ENCODE measurements at places on chromosomes 12 and 14.

GRCh38 chr12:104656921-104657320, 200.2 kb downstream of the CHST11 start:
- no peak overlapping the region for H3K27ac ChIP-seq
- H3K36me3 ChIP-seq, result peaks cover 11% of the 10 kb centered on the region
- no peak for DNase-seq
- H3K4me1 ChIP-seq, result peaks cover 19% of the 10 kb centered on the region
- no peak overlapping the region for H3K4me3 ChIP-seq

DNA sequence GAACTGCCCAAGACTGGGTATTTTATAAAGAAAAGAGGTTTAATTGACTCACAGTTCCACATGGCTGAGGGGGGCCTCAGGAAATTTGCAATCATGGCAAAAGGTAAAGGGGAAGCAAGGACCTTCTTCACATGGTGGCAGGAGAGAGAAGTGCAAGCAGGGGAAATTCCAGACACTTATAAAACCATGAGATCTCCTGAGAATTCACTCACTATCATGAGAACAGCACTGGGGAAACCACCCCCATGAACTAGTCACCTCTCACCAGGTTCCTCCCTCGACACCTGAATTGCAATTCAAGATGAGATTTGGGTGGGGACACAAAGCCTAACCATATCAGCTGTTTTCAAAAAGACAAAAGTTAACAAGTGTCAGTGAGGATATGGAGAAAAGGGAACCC, 112.6 kb downstream of the FOXA1 start:
- H3K27me3 ChIP-seq, result no peaks in the 10 kb centered on the region
- H3K27ac ChIP-seq, result no peak overlapping the region
- H3K36me3 ChIP-seq, result no peaks in the 10 kb centered on the region
- DNase-seq, result no peak
- H3K4me1 ChIP-seq, result no peaks in the 10 kb centered on the region

GRCh38 chr12:130117233-130117632, 45.0 kb upstream of the FZD10 start:
- H3K36me3 ChIP-seq, result no peaks in the 10 kb centered on the region
- H3K4me3 ChIP-seq, result no peak overlapping the region
- H3K27me3 ChIP-seq, result no peaks in the 10 kb centered on the region

DNA sequence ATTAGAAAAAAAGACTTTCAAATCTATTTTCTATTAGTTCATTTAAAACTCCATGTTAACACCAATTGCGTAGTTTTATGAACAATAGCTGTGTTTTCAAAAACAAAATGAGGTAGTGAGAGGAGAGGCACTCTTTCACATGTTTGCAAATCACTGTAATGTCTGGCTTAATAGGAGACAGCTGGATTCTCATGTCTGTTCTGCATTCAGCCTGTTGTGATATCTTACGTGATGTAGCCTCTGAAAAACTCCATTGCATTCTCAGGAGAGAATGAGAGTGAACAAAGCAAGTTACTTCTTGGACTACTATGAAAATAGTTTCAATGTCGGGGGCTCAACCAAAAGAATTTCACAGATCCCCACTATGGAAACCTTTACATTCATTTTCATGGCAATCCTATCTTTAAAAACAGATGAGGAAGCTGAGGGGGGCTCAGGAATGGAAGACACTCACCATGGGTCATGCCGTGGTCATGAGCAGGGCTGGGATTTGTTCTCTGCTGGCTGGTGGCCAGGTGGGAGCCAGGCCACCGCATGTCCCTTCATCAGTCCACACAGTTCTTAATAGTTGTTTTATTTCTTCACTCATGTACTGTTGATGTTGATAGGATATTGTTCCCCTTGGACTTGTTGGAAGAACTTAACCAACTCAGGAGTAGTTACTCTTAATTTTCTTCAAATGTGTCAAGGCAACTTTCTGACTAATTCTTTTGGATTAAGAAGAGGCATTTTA, 346.2 kb upstream of the FAR2 start:
- no peaks in the 10 kb centered on the region for H3K36me3 ChIP-seq
- H3K4me3 ChIP-seq, result no peak overlapping the region
- H3K4me1 ChIP-seq, result no peaks in the 10 kb centered on the region
- H3K27me3 ChIP-seq, result no peaks in the 10 kb centered on the region
- no peak overlapping the region for H3K27ac ChIP-seq

DNA sequence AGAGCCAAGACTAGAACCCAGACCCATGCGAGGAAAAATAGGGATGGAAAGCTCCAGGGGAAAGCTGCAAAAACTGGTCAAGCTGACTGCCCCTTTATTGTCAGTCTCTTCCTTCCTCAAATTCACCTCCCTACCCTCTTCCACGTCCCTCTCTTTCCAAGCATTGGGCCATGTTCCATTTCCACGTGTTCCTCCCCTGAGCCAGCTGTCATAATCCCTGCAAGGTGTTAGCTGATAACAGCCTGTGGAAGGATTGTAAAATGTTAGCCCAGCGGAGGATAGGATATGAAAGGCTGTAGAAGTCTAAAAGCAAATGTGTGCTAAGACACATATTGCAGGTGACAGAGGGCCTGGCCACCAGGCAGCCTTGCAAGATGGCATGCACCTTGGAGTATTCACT, 88.0 kb upstream of the MAX start:
- H3K36me3 ChIP-seq, result no peaks in the 10 kb centered on the region
- peaks cover 5% of the 10 kb centered on the region for H3K27me3 ChIP-seq

DNA sequence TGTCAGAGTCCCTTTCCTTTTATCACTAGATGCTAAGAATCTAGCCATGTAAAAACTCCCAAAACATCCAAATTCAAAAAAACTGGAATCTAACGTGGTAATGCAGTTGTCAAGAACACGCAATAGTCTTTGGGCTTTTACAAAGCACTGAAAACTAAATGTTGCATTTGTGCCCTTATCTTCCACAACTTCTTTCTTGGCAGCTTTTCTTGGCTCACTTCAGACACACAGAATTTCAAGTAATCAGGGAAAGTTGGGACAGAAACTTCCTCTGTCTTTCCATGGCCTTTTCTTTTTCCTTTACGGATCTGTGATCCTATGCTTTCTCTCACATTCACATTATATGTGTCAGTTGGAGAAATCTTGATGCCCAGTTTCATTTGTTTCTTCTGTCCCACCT, 136.0 kb downstream of the CRADD start:
- H3K4me3 ChIP-seq, result no peak overlapping the region
- no peak for DNase-seq
- H3K27me3 ChIP-seq, result no peaks in the 10 kb centered on the region
- H3K4me1 ChIP-seq, result peaks cover 4% of the 10 kb centered on the region
- no peaks in the 10 kb centered on the region for H3K36me3 ChIP-seq

DNA sequence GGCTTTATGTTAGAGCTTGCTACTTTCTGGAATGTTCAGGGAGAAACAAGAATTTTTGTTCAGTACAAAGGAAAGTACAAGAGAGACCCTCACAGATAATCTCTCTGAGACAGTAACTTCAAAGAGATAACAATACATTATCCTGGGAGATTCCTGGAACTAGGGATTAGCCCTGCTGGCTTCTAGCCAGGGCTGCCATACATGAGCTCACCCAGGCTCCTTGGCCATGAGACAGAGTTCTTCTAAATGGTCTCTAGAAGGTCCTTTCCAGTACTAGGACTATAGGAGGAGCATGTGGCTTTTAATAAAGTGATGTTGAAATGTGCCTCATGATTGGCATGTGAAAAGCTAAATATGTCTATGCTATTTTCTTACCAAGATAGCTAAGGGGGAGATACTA, 342.5 kb downstream of the EMP1 start:
- no peak for DNase-seq
- peaks cover 15% of the 10 kb centered on the region for H3K27me3 ChIP-seq
- H3K36me3 ChIP-seq, result no peaks in the 10 kb centered on the region
- H3K4me3 ChIP-seq, result no peak overlapping the region
- H3K27ac ChIP-seq, result no peak overlapping the region

DNA sequence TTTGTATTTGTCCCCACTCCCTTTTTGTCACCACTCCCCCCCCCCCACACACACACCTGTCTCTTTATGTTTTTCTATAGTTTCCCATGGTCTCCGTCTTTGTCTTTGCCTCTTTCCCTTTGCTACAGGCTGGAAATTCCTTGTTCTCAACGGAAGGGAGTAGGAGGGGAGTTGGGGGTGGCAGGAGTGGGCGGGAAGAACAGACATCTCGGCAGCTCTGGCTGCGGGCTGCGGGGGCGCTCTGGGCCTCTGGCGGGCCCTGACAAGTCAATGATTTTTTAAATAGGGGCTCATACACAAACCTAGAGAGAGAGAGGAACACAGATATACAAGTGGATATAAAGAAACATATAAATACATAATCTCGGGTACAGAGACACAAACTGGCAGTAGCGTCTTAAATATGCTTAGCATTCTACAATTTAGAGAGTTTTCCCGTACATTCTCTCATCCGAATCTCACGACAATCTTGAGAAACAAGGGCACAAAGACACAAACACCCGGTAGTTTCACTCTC, 2.4 kb upstream of the NAB2 start:
- H3K27ac ChIP-seq, result peak overlapping the region; percentile 91
- peaks cover 38% of the 10 kb centered on the region for H3K4me1 ChIP-seq

DNA sequence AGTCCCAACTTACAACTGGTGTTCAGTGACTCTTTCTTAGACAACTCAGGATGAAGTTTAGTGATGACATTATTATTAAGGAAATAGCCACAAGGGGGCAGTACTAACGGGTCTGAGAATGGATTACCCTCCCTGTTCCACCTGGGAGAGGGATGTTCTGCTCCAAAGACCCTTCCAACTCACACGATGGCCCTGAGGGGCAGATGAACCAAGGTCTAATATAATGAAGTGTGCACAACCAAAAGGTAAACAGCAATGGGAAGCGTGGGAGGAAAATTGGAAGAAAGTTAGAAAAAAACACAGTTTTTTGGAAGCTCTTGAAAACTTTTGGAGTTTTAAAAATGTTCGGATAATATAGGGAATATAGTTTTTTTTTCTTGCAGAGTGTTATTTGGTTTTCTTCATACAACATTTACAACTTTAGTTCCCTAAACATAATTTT, 24.0 kb downstream of the FGF6 start:
- peaks cover 12% of the 10 kb centered on the region for H3K27me3 ChIP-seq
- no peak for DNase-seq
- H3K4me1 ChIP-seq, result peaks cover 16% of the 10 kb centered on the region
- no peaks in the 10 kb centered on the region for H3K36me3 ChIP-seq
- no peak overlapping the region for H3K27ac ChIP-seq
- no peak overlapping the region for H3K4me3 ChIP-seq

GRCh38 chr12:32693036-32693435, 13.9 kb downstream of the DNM1L start:
- H3K36me3 ChIP-seq, result peaks cover 31% of the 10 kb centered on the region
- H3K4me1 ChIP-seq, result peaks cover 41% of the 10 kb centered on the region
- no peak overlapping the region for H3K4me3 ChIP-seq
- no peaks in the 10 kb centered on the region for H3K27me3 ChIP-seq

- no peak overlapping the region for H3K4me3 ChIP-seq
- H3K4me1 ChIP-seq, result no peaks in the 10 kb centered on the region
- H3K27me3 ChIP-seq, result no peaks in the 10 kb centered on the region
- no peak for DNase-seq
- no peaks in the 10 kb centered on the region for H3K36me3 ChIP-seq
Measured at GRCh38 chr12:114945351-114945750, 261.4 kb upstream of the TBX3 start.

DNA sequence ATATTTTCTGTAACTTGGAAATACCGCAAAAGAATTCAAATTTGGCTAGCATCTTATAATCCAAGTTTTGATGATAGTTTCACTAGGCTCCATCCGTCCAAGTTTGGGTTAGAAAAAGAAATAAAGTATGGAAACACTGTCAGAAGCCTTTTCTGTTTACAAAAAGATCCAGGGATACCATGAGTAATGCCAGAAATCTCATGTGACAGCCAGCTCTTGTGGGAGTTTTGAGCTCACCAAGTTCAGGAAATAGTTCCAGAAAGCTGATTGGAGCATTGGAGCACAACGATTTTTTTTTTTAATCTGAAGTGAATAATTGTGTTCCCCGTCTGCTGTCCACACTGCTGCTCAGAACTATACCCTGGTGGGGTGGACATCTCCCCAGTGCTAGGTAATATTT, 229.7 kb upstream of the NPAS3 start:
- H3K27me3 ChIP-seq, result no peaks in the 10 kb centered on the region
- no peaks in the 10 kb centered on the region for H3K4me1 ChIP-seq

DNA sequence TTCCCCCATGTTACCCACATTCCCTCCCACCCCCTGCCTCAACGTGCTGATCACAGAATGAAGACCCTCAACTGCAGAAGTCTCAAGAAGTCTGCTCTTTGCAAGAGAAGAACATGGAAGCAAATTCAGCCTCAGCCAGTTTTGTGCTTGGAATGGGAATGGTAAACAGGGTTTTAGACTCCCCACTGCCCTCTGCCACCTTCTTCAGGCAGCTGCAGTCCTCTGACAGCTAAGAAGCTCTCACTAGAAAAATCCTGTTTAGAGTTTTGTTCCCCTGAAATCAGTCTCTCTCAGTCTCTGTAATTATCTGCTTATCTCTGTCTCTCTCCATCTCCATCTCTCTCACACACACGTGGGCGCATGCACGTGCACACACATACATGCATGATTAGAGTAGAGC, 85.4 kb downstream of the CRACR2A start:
- no peak for DNase-seq
- H3K27ac ChIP-seq, result no peak overlapping the region
- peaks cover 36% of the 10 kb centered on the region for H3K36me3 ChIP-seq
- H3K4me3 ChIP-seq, result no peak overlapping the region
- peaks cover 13% of the 10 kb centered on the region for H3K4me1 ChIP-seq

GRCh38 chr12:27998170-27998569, 25.6 kb upstream of the PTHLH start:
- no peaks in the 10 kb centered on the region for H3K36me3 ChIP-seq
- no peaks in the 10 kb centered on the region for H3K27me3 ChIP-seq
- no peak for DNase-seq
- H3K4me3 ChIP-seq, result no peak overlapping the region
- H3K27ac ChIP-seq, result no peak overlapping the region

- no peaks in the 10 kb centered on the region for H3K27me3 ChIP-seq
- H3K4me3 ChIP-seq, result no peak overlapping the region
- no peak for DNase-seq
Measured at GRCh38 chr14:94542111-94542810, 19.0 kb upstream of the SERPINA4 start.

DNA sequence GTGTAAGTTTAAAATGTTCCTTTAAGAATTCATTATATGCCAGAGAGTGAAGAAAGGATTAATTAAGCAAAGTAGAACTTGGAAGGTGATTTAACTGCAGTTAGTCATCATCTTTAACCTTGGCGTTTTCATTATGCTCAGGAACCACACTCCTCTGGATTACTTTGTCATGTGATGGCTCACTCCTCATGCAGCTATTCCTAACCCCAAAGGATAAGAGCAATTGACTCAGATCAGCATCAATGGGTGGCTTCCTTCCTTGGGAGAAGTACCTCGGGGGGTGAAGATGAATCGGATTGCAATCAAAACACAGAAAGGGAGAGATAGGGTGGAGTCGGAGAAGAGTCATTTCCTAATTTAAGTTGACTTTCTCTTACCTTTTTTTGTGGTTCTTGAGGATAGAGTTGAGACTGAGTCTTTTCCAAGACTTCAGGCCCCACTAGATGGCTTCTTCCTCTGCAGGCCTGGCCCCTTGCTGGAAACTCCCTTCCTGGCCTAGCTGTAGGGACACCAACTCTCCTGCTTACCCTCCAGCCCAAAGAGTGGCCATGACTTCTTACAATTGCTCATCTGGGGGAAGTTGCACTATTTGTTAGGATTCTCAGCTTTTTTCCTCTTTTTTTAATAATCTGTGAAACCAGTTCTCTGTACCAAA, 238.6 kb upstream of the DDHD1 start:
- no peaks in the 10 kb centered on the region for H3K4me1 ChIP-seq
- no peak overlapping the region for H3K27ac ChIP-seq
- H3K36me3 ChIP-seq, result no peaks in the 10 kb centered on the region
- DNase-seq, result no peak
- peaks cover 3% of the 10 kb centered on the region for H3K27me3 ChIP-seq

Measured in T-helper 2 cell treated with Interferon-gamma antibody and Interleukin-4, amounts not matched to agents 5 μg/mL and 100 μg/mL, for 36 hours (primary cell).